ENCODE measurements at places on chromosomes 11 and 22.
A peak's percentile ranks its signal among the peaks of the same experiment; 100 is the strongest.

DNA sequence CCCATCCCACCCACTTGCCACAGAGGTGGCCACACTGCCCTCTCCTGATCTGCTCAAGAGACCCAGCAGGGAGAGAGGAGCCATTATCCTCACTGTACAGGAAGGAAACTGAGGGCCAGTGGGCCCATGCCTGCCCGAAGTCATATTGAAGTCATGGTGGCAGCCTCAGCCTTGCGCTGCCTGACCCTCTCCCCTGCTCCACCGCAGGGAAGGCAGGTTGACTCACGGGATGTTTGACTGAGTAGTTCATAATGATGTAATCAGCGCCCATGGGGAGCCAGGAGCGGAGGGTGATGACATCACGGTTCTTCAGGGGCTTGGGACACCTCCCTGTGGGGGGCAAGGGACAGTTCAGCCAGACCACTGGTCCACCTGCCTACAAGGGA, 6.1 kb upstream of the ARAP1 start:
- DNase-seq = no peak

DNA sequence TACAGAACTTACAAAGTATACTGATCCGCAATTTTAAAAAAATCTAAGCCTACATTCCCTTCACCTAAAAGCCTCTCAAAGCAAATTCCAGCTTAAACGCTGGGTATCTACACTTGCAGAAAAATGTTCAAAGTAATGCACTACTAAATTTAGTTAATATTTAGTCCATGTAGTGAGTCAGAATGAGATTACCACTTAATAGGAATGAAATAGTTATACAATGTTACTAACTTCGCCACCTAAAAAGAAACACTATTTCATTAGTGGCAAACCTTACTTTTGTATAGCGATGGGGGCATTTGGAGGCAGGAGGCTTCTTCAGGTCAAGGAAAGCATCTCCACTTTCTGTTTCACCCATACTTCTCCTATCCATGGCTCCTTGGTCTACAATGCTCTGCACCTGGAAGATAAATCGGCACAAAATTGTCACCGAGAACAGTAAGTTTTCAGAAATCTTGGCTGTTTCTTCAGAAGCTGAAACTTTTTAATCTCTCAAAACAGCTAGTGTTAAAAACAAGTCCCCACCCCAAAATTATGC, 1.2 kb downstream of the EIF4ENIF1 start:
- no peak for DNase-seq

- peak; percentile 14 for DNase-seq
Observed at GRCh38 chr22:39617342-39617741, 46.8 kb downstream of the CACNA1I start.

DNA sequence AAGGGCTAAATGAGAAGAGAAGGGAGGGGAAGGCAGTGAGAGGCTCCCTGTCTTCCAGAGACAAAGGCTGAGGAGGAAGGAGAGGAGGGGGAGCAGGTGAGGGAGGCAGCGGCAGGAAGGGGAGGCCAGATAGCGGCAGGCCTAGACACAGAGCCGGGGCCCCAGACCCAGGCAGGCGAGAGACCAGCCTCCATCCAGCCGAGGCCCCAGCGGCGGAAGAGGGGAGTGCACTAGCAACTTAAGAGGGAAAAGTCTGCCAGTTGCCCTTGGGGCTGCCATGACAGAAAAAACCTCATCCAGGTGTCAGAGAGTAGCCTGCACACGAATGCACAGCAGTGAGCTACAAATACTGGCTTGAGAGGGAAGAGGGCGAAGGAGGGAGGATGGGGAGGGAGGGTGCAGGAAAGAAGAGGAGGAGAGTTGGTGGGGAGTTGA, 46.7 kb downstream of the IGLL1 start:
- no peak for DNase-seq

DNA sequence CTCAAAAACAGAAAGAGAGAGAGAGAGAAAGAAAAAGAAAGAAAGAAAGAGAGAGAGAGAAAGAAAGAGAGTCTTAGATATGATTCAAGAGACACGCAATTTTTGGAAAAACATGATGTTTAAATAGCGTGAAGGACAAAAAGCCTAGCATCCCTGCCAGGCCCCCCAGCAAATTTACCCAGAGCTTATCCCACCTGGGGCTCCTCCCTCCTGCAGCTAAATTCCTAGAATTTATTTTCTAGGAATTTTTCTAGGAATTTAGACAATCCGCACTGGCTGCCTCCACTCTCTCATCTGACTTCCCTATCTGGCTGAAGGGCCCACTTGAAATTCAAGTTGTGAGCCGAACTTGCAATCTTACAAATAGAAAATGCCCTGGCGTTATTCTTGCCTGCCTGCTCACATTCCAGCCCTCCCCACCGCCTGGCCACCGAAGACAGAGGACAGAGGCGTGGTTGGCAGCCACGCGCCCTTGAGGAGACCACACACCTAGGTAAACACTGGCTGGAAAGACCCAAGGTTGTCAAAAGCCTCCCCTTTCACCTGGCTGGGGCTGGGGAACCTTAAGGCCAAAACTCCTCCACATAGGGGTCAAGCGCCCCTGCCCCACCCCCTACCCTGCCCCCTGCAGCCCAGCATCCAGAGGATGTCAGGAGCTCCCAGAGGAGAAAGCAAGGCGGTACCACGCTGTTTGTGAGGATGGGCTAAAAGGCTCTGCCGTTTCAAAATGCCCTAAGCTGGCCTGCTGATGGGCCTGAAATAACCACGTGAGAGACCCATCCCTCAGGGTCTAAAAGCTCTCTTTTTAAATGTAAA, 42.2 kb downstream of the AHNAK start:
- no peak for DNase-seq

All from stimulated activated naive CD4-positive, alpha-beta T cell treated with Interleukin-2 at 50 U/mL for 16 hours (primary cell).